Activated naive CD8-positive, alpha-beta T cell treated with anti-CD3 and anti-CD28 coated beads, Interleukin-2, amount 10 ng/mL, durations not matched to agents 7 days and 5 days (primary cell): ENCODE measurements at places on chromosomes 4 and X. TPM values are rescaled to one million over a fixed set of nuclear protein-coding genes. Genes with fewer than 3 reads are reported as not detected.

The FAM13A gene
- 10.5 TPM for total RNA-seq

DNA sequence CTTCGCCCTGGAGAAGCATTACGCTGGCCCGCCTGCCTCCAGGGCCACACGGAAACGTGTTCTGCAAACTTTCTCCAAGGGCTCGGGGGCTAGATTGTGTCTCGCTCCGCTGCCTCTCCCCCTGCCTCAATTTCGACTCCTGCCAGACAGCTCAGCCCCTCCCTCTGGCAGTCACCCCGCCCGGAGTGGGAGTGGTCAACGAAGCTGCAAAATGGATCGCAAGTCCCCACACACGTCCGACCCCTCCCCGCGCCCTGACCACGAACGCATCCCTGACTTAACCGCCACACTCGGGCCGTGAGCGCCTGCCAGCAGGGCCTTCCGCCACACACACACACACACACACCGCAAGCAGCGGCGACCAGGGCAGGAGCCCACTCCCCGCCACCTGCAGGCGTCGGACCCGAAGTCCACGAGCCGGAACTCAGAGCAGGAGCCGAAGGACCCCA lies 47.0 kb upstream of the NKAP start:
- no peak for DNase-seq

DNA sequence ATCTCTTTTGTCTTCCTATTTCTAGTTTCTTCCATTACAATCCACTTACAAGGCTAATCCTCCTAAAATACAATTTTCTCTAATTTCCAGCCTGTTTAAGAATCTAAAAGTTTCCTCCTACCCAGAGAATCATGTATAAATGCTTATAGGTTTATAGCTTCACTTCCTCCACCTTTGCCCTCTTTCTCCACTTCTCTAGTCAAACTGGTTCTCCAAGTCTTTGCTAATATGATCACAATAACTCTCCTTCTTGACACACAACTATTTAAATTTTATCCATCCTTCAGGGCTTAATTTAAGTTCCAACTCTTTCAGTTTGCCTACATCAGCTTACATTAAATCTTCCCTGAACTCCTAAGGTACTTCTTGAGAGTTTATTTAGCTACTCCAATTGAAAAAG lies 69.2 kb downstream of the RPS6KA6 start:
- no peak for DNase-seq

DNA sequence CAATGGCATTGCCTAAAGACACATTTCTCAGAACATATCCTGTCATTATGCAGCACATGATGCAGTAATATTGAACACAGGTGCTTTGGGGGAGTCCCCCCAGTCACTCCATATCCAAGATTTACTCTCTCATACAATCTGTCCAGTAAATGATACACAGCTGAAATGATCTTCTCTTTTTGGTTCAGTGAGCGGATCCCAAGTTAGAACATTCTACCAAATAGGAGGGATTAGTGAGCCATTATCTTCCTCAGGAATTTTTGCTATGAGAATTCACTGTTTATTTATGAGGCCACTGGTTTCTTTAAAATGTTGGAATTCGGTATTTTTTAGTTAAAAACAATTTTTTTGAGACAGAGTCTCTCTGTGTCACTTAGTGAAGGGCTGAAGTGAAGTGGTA lies 96.5 kb downstream of the TRAPPC11 start:
- DNase-seq = no peak
